ENCODE measurements at places on chromosomes 3 and 15.

DNA sequence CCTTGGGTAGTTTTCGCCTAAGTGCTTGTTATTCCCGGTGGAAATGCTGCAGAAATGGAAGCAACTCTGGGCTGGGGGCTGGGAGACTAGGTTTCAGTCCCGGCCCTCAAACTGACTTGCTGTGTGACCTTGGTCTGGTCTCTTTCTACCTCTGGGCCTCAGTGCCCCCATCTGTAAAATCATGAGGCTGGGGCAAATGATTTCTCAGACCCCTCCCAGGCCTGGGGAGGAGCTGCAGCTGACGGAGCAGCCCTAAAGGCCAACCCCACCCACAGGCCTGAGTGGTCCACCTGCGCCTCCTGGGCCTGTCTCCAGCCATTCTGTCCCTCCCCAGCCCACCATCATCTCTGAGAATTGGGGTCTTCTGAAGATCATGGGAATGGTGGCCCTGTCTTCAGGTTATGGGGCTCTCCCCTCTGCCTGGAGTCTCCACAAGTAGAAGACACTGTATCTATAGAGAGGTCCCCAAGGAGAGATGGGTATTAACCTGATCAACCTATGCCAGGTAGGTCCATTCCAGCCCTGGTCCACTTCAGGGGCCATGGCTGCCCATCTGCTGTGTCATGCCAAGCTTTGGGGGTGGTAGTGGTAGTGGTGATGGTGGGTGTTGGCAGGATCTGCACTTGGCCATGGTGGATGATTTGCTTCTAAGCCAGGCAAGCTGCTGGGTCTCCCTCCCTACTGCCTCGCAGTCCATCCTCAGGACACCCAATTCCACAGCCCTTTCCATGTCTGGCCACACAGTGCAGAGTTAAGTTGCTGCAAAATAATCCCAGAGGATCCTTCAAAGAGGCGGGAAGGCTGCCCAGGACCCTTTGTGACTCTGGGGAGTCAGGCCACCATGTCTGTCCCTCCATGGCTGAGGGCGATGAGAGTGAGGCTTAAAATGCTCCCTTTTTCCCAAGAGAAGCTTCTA lies 46.0 kb downstream of the ITGA11 start:
- DNase-seq = no peak

DNA sequence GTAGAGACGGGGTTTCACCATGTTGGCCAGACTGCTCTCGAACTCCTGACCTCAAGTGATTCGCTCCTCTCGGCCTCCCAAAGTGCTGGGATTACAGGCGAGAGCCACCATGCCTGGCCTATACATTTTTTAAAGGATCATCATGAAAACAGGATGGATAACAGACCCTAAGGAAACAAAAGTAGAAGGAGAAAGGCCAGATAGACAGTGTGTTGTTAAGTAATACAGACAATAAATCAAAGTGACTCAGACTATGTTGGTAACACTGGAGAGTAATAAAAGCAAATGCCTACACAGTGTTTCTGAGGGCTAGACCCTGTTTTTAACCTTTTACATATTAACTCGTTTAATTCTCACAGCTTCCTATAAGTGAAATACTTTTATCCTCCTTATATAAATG lies 133.8 kb upstream of the MCTP2 start:
- DNase-seq = no peak

GRCh38 chr15:38058596-38059075 lies 124.2 kb downstream of the TMCO5A start:
- DNase-seq = no peak

GRCh38 chr15:86610038-86610437 lies 530.4 kb downstream of the AGBL1 start:
- no peak for DNase-seq

GRCh38 chr3:188974856-188975599 lies 196.7 kb upstream of the TPRG1 start:
- DNase-seq = no peak

DNA sequence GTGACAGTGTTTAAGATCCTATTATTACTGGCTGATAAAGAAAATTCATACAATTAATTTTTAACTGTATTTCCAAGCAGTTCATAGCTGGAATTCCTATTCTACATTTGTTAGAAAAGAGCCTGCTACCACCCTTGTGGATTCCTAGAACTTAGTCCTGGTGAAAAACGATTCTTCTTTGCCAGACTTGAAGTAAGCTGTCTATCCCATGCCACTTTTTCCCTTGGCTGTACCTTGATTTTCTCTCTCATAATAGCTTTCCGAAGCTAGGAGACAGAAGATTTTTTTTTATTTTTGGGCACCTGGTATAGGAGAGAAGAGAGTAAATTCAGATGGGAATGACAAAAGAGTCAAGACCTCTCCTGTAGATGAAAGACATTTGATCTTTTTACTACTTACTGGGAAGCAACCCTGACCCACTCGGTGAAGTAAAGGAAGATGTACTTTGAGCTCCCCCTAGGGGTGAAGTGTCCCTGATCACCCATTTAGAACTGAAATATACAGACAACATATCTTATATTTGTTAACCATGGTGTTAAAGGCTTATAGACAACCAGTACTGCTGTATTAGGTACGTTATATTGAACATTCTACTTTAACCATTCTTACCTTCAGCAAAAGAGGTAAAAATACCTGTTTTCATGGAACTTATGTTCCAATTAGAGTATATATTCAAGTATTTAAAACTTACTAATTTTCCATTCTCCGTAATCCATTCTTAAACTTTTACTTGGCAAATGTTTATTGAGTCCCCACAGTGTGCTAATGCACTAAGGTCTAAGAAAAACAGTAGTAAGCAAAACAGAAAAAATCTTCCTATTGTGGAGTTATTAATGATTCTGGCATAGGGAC lies 36.2 kb upstream of the C3orf38 start:
- peak; percentile 37 for DNase-seq

DNA sequence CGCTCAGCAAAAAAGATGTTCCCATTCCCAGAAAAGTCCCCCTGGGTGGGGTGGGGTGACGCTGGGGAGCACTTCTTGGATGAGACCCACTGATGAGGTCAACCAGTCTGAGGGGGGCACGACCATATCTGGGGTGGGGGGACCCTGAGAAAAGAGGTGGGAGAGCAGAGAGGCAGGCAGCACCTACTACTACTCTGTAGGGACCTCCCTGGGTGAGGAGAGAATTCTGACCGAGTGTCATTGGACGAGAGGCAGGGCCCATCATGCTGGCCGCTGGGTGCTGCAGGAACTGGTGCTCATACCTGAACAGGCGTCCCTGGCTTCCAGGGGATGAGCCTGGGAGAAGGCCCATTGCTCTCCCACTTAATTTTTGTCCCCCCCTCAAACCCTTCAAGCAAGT lies 158.8 kb downstream of the KLF13 start:
- DNase-seq = no peak

- no peak for DNase-seq
Measured at GRCh38 chr3:138338244-138338643, 8.6 kb upstream of the NME9 start.

- no peak for DNase-seq
Measured at GRCh38 chr3:11989383-11990038, 14.7 kb upstream of the SYN2 start.

DNA sequence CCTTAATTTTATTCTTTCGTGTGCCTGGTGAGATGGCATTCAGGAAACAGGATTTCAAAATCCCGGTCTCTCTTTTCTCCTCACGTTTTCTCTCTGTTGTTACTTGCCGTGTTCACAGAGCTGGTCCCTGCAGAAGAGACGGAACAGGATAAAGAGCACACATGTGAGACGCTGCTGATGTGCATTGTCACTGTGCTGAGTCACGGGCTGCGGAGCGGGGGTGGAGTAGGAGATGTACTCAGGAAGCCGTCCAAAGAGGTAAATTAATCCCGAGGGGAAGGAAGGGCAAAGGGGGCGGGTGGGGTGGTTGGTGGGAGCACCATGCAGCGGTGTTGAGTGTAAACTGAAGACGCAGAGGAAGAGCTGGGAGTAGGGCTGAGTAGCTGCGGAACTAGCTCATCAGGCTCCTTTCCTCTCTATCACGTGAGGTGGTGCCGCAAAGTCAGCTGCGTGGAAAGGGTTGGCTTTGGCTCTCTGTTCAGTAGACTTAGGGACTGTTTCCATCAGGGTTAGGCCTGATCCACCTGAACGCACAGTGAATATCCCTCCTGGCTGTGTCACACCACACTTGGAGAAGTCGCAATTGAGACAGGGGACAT lies 164.8 kb upstream of the BHLHE40 start:
- DNase-seq = no peak

DNA sequence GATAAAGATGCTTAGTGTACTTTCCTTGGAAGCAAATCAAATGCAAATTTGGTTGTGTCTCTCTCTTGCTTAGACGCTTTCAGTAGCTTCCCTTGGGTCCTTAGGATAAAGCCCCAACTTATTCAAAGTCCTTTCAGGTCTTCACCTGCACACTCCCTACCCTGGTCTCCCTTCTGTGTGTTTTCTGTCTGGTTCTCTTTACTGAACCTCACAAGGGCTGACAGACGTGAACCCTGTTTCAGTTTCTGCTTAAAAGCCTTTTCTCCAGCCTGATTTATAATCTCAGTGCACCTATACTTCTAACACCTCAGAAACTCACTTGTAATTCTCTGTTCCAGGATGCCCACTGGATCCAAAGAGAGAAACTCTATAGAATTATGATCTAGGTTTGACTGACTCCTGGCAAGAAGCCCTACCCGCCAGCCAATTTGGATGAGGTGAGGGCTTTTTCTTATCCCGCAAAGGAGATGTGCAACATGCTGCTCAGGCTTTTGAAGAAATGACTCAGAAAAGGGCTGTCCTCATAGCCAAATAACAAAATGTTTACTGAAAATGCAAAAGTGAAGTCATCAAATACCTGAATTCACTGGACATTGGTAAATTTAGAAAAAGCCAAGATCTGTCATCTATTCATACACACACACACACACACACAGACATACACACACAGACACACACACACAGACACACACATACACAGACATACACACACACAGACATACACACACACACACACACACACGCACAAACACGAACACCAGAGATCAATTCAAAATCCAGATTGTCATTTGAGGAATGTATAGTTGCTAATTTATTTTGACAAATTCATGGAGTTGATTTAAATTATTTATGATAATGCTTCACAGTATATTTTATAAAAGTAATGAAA lies 102.4 kb upstream of the EOMES start:
- no peak for DNase-seq

GRCh38 chr15:37801529-37801928 lies 132.9 kb upstream of the TMCO5A start:
- no peak for DNase-seq

- DNase-seq = no peak
Measured at GRCh38 chr3:185807445-185808068, 17.3 kb downstream of the IGF2BP2 start.

DNA sequence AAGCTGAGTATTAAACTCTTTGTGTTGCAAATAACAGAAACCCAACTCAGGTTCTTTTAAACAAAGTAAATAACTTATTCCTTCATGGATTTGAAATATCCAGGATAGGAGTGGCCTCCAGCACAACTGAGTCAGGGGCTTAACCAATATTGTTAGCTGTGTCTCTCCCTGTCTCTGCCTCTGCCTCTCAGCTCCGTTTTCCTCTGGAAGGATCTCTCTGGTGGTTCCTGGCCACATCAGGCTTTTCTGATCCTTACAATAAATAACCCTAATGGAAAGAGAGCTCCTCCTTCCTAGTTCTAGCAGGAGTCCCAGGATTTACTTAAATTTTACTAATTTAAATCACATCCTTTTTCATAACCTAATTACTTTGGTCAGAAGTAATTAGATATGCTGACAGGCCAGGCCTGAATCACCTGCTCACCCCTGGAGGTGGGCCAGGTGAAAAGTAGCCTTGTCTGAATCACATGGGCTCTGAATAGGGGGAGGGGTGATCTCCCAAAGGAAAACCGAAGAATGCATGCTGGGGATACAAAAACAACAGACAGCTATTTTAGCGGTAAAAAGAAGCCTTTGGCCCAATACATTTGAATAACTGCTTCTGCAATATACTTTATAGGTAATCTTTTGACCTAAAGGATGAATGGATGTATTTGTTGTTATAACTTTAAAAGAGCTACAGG lies 75.4 kb downstream of the REC114 start:
- DNase-seq = no peak
